ENCODE measurements at places on chromosomes 3 and 15. TPM values are rescaled to one million over a fixed set of nuclear protein-coding genes. Genes with fewer than 3 reads are reported as not detected.

- no peak for DNase-seq
These were observed 366.7 kb downstream of the PTPRG start for GRCh38 chr3:61928039-61928438.

Gene LMLN
- total RNA-seq, result 7.7 TPM

Gene SGO1
- total RNA-seq, result 11.4 TPM

DNA sequence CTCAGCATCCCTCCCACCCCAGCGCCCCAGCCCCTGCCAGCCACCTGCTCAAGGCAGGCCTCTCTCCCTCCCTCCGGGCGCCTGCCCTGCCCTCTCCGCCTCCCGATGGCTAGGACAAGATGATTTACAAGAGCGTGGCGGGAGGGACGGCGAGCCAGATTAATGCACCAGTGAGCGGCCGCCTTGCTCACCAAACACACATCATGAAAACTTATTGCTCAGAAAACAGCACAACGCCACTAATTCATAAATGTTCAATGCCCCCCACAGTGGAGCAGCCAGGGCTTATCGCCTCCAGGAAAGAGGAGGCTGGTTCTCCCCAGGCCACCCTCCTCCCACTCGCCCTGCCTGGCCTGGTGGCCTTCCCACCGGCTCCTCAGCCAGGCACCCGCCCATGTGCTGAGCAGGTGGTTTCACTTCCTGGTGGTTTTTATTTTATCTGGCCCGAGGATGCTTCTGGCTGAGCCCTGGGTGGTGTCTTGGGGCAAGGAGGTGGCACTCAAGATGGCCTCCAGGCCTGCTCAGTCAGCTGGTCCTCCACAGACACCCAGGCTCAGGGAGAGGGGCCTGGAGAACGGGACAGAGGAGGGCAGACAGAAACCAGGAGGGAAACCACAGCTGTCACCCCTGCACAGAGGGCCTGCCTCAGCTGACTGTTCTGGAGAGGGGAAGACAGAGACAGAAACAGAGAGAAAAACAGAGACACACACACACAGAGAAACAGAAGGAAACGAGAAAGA is 284.9 kb downstream of the UACA start:
- DNase-seq, result no peak

- DNase-seq, result peak; percentile 24
These were observed 320.6 kb downstream of the UACA start for GRCh38 chr15:70442616-70443321.

Gene SNTN
- 0.24 TPM for total RNA-seq

- DNase-seq, result no peak
These were observed 1.4 kb downstream of the NDUFB4 start for GRCh38 chr3:120597445-120598049.

- no peak for DNase-seq
These were observed 7.9 kb upstream of the LINGO1 start for GRCh38 chr15:77640615-77641014.

Gene SERPINI2
- total RNA-seq, result not detected

Gene EPHB1
- total RNA-seq, result 0.56 TPM

DNA sequence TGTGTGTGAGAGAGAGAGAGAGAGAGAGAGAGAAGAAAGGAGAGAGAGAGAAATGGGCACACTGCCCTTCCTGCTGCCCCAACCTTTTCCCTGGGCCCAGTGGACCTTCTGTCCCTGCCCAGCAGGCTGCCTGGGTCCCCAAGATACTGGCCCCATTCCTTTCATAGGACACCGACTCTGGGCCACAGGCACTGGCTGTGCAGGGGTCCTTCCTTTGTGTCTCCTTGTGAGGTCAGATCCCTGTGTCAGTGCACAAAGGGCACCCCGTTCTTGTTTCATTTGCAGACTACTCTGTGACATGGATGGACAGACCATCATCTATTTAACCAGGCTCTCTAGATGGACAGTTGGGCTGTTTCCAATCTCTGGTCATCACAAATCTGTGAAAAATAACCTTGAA is 21.3 kb upstream of the KLF13 start:
- DNase-seq, result no peak

DNA sequence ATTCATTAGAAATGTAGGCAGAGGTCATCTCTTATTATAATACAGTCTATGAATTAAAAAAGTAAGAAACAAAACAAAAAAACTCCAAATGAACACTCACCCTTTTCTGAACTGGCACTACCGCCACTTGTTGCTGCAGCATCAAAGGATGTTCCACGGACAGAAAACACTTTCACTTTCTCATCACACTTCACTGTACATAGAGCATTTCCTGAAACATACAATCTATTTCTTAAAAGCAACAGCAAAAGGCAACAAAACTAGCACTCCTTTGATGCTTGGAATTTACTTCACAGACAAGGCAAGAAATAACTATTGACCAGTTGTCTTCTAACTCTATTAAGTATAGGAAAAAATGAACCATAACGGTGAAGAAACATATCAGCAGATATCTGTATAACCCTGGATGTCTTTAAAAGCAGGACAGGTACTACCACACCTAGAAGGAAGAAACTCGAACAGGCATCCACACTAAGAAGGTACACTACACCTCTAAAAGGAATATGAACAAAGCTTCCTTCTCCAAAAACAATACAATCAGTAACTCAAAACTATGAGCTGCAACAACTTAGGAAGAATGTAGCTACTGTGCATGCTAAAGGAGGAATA is 24.9 kb downstream of the ETFA start:
- no peak for DNase-seq

Gene CCR9
- 0.27 TPM for total RNA-seq

DNA sequence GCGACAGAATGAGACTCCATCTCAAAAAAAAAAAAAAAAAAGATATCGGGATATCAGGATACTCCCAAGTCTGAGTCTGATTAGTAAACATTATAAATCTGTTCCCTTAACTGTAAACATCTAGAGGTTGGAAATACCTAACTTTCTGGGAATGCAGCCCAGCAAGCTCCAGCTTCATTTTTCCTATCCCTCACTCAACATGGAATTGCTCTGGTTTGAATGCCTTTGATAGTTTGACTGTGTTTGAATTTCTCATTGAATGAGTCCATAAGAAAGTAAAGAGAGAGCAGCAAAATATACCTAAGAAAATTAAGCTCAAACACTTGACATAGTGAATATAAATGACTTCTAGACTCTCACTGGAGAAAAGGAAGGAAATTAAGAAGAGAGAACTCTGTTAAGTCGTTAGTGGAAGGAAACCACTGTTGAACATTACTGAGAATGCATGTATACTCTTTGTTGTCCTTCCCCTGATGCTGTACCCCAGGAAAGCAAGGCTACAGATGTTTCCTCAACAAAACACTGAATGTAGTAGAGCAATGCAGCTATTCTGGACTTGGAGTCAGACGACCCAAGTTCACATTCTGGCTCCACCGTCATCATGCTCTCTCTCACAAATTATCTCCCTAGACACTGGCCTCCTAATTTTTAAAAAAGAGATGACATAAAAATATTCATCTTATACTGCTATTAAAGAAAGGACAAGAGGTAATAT is 62.4 kb downstream of the CD200 start:
- no peak for DNase-seq

- no peak for DNase-seq
These were observed 103.0 kb downstream of the LARS2 start for GRCh38 chr3:45491344-45491743.

DNA sequence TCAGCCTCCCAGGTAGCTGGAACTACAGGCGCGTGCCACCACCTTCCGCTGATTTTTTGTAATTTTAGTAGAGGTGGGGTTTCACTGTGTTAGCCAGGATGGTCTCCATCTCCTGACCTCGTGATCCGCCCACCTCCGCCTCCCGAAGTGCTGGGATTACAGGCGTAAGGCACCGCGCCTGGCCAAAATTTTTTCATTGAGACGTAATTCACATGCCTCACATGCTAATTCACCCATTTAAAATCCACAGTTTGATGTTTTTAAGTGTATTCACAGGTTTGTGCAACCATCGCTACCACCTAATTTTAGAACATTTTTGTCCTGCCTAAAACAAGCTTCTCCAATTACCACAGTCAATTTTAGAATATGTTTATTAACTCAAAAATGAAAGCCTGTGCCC is 37.1 kb downstream of the SELENOT start:
- no peak for DNase-seq

DNA sequence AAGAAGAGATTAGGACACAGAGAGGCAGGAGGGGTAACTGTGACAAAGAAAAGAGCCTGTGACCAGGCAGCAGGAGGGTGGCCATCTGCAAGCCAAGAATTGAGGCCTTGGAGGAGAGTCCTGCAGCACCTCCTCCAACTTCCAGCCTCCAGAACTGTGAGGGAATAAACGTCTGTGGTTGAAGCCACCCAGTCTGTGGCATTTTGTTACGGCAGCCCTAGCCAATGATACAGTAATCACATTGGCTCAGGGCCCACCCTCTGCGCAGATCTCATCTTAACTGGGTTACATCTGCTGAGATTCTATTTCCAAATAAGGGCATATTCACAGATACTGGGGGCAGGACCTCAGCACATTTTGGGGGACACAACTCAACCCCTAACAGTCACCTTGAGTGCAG is 11.3 kb downstream of the SELENOS start:
- peak; percentile 61 for DNase-seq

Gene FAH
- total RNA-seq, result 25.5 TPM

DNA sequence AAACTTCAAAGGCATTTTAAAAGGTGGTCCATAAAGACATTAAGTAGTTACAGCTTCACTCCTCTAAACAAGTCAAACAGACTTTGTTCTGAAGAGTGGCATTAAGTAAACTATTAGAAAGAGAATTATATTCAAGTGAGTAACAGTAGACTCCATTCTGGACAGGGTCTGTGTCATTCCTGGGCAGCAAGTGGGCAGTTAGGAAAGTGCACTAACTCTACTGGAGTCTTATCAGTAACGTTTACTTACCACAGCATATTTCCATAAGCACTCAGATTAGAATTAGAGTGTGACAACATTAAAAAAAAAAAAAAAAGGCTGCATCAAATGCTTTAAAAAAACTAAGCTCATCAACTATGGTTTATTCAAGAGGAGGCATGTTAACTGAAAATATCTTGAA is 10.6 kb downstream of the UBR1 start:
- DNase-seq, result no peak

GRCh38 chr3:195164573-195165264 is 106.2 kb downstream of the XXYLT1 start:
- DNase-seq, result no peak

DNA sequence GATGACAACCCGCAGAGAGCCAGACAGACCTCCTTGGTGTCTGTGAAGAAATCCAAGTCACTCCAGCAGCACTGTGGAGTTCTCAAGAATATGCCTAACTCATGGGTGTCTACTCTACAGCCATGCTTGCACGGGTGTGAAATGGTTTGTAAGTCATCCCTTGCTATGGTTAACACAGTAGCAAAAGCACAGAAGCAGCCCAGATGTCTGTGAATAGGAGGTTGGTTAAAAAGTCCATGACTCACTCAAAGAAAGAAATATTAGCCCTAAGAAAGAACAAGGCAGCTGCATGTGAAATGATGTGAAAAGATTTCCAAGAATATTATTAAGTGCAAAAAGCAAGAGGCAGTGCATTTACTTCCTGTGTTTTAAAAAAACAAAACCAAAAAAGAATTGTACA is 12.1 kb upstream of the LIMD1 start:
- no peak for DNase-seq

DNA sequence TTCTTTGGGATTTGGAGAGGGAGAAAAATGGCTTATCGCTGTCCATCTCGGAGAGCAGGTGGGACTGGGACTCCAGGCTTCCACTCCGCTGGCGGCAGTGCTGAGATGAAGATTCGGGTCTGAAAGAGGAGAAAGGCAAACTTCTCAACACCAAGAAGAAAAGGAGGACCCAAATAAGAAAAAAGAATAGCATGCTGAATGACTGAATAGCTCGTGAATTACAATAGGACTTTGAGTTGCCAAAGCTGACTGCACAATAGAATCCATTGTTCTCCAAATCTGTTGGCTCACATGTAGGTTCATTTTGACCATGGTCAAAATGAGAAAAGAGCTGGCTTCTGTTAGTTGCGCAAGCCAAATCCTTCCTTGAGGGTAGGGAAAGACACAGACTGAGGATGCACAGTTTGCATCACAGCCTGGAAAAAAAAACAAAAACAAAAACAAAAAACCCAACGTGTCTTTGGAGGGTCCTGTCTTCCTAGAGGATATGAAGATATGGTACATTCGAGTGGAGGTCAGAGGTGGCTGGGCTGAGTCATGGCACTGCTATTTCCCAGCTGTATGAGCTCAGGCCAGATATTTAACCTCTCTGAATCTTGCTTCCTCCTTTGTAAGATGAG is 59.3 kb upstream of the LMOD3 start:
- peak; percentile 86 for DNase-seq

Gene DNASE1L3
- total RNA-seq, result 0.39 TPM

DNA sequence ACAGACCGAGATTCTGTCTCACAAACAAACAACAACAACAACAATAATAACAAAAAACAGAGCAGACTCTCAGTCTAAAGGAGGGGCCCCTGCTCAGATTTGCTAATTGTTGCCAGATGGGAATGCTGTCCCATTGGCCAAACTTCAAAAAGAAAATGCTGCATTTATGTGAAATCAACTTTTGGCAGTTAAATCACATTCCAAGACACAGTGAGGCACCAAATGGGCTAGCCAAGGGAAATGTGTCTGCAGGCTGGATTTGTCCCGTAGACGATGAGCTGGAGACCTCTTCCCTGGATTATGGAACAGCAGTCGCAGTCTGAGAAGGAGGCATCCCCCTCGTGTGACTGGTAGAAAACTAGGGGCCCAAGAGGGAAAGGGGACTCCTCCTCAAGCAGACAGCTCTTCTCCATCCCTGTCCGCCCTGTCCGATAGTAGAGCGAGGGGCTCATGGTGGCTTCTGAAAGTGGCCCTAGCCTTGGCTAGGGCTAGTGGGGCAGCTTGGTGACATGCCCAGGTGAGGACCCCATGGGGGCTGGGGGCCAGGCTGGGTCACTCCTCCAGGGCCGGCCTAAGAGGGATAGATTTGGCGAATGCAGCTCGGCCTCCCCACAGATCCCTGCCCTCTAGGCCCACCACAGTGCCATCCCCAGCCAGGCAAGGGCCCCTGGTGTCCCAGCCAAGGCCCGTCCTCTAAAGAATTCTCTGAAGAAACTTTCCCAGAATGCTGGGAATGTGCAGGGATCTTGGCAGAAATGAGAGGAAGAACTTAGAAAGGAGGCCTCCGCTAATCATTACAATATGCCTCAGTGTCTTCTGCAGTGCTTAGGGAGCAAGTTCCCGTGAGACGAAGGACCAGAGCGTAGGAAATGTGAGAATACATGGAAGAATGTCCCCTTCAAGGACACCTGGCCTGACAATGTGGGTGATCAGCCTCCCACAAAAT is 2.0 kb downstream of the SLC22A14 start:
- DNase-seq, result peak; percentile 71

Gene MKRN3
- total RNA-seq, result not detected

Gene ACKR2
- total RNA-seq, result 0.15 TPM

Gene SERINC4
- total RNA-seq, result 0.21 TPM

Gene IQCH
- 8.0 TPM for total RNA-seq

Measured in cardiac muscle cell (in vitro differentiated cells and primary cell).